ENCODE measurements at places on chromosomes 2 and 18.

DNA sequence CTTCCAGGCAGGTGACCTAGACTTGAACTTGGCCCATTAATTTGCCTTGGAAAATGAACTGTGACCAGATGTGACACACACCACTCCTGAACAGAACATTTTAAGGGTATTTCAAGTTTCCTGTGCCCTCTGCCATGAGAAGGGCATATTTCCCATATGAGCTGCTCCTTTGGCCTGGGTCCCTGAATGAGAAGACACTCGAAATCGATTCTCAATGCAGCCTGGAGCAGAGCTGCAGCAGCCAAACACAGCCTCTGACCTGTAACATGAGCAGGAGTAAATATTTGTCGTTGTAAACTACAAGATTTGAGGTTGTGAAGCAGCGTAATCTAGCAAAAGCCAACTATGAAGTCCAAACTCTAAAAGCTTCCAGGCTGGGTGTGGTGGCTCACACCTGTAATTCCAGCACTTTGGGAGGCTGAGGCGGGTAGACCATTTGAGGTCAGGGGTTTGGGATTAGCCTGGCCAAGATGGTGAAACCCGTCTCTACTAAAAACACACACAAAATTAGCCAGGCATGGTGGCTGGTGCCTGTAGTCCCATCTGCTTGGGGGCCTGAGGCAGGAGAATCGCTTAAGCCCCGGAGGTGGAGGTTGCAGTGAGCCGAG lies 30.1 kb upstream of the SOS1 start:
- no peak for DNase-seq

- DNase-seq, result no peak
Observed at GRCh38 chr2:191391171-191391570, 146.0 kb downstream of the MYO1B start.

DNA sequence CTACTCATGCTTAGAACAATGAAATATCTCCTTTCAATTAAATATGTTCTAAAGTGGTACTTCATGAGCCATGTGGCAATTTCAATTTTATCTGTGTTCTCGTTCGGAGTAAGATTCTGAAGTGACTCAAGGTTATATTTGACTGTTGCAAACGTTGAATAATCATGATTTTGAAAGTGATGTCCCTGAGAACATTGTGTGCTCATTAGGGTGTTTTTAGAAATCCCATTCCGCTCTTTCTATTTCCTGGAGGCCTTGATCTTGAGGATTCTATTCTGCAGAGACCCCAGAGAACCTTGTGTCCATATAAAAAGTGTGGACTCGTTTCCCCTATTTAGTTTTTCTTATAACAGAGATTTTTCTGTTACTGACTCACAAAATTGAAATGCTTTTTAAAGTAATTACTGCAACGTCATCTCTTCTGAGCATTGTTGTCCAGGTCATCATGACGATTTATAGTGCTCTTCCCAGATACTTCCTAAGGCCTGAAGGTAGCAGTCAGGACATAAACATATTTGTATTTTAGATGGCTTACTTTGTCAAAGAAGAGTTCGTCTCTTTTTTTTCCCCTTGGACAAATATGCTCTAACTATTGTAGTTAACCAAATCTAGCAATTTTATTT lies 27.2 kb downstream of the IL1R2 start:
- no peak for DNase-seq

- DNase-seq, result no peak
Observed at GRCh38 chr2:146374505-146374904, 1470.3 kb upstream of the ACVR2A start.

GRCh38 chr2:46438794-46439193 lies 40.6 kb upstream of the TMEM247 start:
- DNase-seq, result no peak

- no peak for DNase-seq
Observed at GRCh38 chr2:240208631-240209211, 68.3 kb upstream of the OTOS start.

GRCh38 chr2:105371156-105371555 lies 27.7 kb downstream of the FHL2 start:
- no peak for DNase-seq

DNA sequence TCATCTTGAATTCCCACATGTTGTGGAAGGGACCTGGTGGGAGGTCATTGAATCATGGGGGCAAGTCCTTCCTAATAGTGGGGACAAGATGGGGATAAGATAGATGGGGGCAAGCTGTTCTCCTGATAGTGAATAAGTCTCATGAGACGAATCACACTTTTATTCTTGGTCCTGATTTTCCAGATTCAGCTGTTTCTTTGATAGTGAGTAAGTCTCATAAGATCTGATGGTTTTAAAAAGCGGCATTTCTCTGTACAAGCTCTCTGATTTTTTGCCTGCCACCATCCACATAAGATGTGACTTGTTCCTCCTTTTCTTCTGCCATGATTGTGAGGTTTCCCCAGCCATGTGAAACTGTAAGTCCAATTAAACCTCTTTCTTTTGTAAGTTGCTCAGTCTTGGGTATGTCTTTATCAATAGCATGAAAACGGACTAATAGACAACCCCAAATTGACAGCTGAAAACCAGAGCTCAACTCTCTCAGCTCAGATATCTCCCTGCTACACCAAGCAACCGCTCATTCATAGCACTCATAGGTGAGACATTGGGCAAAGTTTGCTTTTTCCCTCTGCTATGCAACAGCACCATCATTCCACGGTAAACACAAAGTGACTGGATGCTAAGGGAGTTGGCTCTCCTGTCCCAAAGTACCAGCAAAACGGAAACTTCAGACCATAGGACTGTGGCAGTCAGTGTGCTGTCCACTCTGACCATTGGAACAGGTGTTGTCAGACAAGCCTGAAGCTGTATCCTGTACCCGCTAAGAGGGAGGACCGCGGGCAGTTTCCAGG lies 44.9 kb upstream of the TBC1D8 start:
- DNase-seq, result no peak

DNA sequence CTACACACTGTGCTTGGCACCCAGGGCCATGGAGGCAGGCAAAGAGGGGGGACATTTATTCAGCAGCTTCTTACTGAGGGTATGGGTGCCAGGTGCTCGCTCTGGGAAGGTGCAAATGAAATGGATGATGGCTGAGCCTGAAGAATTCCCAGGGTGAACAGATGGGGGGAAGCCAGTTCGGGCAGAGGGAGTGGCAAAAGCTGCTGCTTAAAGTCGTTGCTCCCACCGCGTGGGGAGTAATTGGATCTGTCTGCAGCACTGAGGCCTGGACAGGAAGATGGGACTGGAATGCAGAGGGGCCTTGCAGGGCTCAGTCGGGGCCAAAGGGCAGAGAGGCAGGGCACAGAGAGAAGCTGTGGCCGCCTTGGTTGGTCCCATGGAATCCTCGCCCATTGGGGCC lies 51.2 kb downstream of the NEDD4L start:
- no peak for DNase-seq

GRCh38 chr2:136019306-136019705 lies 33.9 kb upstream of the DARS1 start:
- no peak for DNase-seq
